Stimulated activated CD4-positive, alpha-beta T cell treated with anti-CD3 and anti-CD28 coated beads, Interleukin-4, amount 100 ng/mL, for 4 hours (primary cell): ENCODE measurements at places on chromosomes 7 and 10.

- DNase-seq, result no peak
Observed at GRCh38 chr10:23974746-23975272, 234.1 kb upstream of the KIAA1217 start.

- no peak for DNase-seq
Observed at GRCh38 chr10:91043173-91043910, 122.5 kb upstream of the ANKRD1 start.

DNA sequence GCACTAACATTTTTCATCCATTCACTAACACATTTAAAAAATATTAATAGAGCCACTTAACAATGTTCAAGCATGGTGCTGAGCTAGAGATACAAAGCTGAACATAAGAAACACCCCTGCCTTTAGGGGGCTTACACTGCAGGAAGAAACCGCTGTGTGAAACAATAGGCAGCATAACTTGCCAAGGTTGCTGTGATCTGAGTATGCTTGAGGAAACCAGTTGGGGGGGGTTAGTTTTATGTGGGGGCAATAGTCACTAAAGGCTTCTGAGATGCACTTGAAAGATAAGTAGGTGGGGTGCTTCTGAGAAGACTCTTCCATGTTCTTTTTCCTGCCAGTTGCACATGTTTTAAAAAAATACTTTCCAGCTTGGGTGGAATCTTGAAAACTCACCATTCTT is 2.8 kb downstream of the RBM17 start:
- no peak for DNase-seq

- no peak for DNase-seq
Observed at GRCh38 chr10:84336406-84337090, 8.2 kb downstream of the CCSER2 start.

- DNase-seq, result no peak
Observed at GRCh38 chr7:17535776-17536175, 237.3 kb downstream of the AHR start.

GRCh38 chr10:10644676-10645385 is 372.8 kb upstream of the CELF2 start:
- DNase-seq, result no peak

- DNase-seq, result no peak
Observed at GRCh38 chr7:159068488-159068811, 76.2 kb downstream of the VIPR2 start.

- no peak for DNase-seq
Observed at GRCh38 chr7:89908736-89909135, 245.5 kb upstream of the STEAP1 start.

DNA sequence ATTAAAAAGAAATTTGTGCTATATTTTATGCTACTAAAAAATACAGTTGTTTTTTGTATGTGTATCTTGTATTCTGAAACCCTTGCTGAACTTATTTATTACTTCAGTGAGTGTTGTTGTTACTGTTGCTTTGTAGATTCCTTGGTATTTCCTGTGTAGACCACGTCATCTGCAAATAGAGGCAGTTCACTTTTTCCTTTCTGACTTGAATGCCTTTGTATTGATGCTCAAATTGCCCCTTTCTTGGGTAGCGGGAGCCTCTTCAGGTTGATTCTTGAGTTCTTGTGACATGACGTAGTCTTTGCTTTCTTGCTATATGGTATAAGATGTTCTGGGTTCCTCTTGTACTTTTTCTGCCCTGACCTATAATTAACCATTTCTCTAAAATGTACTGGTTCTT is 504.1 kb downstream of the SDK1 start:
- DNase-seq, result no peak

GRCh38 chr7:26348234-26348851 is 56.7 kb downstream of the SNX10 start:
- no peak for DNase-seq

GRCh38 chr7:87411186-87411585 is 64.3 kb downstream of the ABCB4 start:
- DNase-seq, result no peak

DNA sequence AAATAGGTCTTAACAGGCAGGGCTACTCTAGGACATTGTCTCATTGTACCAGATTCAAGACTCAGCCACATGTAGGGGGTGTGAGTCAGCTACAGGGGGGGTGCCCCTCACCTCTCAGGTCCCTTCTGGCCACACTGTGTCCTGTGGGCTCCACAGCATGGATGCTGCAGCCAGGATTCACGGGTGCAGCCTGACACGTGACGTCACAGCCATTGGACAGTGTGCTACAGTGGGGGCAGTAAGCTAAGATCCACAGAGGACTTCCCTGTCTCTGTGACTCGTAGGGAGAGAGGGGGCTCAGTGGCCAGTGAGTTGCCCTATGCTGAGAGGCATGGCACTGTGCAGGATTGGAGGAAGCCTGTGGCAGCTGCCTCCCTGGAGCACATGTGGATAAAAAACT is 77.9 kb downstream of the TMEM178B start:
- DNase-seq, result no peak

DNA sequence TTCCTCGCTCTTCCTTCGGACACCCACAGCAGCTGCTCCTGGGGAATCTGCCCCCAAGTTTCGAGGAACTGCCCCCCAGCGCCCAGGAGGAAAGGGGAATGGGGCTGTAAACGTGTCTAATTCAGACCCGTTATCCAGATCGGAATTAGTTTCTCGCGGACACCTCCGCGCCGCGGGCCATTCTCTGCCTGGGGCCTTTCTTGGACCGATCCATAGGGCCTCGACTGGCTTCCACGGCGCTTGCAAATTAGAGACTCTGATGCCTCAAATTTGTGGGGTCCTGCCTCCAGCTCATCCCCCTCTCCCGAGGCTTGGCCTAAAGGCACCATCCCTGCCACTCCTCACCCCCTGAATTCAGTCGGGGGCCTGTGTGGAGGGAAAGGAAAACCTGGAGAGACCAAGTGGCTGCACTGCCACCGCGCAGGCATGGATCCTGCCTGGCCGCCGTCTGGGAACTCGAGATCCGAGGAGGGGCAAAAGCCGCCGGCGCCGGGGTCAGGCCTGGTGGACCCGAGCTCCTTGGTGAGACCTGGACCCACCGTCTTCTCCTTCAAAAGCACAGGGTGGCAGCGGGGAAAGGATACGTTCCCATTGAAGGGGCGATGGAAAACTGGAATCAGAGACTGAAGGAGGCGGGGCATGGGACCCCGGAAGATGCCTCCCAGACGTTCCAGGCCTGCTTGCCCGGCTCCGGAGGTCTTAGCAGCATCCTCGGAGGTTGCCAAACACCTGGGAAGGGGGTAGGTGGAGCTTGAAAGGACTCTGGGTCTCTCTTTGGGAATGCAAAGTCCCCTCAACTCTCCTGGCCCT is 13.7 kb downstream of the LBX1 start:
- DNase-seq, result no peak

DNA sequence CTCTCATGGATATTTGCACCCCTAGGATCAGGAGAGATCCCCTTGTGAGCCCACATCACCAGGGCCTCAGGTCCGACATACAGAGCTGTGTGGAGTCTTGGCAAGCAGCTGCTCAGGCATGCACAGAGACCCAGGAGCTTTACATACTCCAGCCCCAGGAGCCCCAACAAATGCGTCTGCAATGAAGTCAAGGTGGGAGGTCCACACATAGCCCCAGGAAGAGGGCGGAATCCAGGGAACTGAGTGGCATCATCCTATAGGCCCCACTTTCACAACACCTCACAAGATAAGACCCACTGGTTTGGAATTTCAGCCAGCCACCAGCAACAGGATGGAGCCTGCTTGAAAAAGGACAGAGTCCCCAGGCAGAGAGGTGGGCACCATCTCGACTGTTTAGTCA is 106.7 kb downstream of the LSMEM1 start:
- no peak for DNase-seq

DNA sequence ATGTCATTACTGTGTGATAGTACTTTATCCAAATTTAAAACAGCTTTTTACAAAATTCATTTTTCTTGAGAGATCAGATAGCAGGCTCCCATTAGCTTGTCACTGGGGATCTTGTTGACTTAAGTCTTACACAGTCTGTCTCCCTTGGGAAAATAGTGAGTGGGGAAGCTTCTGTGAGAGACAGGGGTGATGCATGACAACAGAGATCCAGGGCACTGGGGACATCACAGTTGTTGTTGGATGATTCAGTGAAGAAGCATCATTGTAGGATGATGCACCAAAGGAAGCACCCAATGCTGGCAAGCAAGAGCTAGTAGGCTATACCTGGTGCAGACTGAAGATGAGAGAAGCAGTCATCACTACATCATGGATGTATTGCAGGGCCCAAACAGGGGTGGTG is 284.7 kb downstream of the HDAC9 start:
- DNase-seq, result no peak

DNA sequence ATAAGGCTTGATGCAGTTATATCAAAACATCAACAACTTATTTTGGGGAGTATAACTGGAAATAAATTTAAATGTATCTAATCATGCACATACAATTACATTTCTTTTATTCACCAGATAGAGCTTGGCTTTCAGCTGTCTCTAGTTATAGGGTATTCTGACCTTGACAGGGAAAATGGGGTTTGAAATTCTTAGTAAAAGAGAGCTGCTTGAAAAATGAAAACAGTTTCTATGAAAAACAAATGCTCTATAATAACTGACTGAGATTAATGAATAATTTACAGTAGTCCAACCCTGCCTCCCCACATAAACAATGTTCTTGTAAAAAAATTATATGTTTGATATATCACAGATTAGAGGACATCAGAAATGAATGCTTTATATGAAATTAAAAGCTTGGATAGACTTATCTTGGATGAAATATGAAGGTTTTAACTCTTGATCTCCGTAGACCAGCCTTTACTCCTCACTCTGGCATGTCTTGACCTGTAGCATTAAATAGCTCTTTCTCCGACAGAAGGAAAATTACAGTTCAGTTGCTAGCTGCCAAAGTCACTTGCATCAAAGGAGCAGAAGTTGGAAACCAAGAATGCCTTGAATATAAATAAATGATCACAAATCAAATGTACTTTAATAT is 32.1 kb downstream of the VWC2 start:
- DNase-seq, result no peak

GRCh38 chr10:12327074-12327473 is 22.3 kb upstream of the CAMK1D start:
- DNase-seq, result no peak
